ENCODE measurements at places on chromosomes 2 and 18.
A peak's percentile ranks its signal among the peaks of the same experiment; 100 is the strongest.

- no peak for DNase-seq
These were observed 22.2 kb downstream of the KCNG2 start for GRCh38 chr18:79819968-79820351.

GRCh38 chr18:3340682-3341097 lies 78.8 kb downstream of the MYL12B start:
- no peak for DNase-seq

DNA sequence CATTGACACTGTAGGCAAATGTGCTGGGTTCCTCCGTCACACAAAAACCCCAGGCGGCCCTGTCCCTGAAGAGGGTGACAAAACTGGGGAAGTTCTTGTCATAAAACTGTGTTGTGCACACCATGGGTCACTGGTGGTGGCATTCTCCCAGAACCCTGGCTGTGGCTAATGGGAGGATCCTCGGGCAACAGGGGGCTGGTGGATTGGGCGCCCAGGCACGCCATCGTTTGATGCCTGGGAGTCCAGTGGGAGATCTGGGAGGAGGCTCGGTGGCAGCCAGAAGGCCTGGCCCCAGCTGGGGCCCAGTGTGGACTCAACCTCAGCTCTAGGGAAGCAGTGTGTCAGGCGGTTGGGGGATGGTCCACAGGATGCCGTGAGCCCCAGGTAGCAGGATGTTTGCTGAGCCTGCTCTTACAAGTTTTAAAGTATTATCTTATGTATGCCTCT lies 140.7 kb downstream of the ACOXL start:
- no peak for DNase-seq

DNA sequence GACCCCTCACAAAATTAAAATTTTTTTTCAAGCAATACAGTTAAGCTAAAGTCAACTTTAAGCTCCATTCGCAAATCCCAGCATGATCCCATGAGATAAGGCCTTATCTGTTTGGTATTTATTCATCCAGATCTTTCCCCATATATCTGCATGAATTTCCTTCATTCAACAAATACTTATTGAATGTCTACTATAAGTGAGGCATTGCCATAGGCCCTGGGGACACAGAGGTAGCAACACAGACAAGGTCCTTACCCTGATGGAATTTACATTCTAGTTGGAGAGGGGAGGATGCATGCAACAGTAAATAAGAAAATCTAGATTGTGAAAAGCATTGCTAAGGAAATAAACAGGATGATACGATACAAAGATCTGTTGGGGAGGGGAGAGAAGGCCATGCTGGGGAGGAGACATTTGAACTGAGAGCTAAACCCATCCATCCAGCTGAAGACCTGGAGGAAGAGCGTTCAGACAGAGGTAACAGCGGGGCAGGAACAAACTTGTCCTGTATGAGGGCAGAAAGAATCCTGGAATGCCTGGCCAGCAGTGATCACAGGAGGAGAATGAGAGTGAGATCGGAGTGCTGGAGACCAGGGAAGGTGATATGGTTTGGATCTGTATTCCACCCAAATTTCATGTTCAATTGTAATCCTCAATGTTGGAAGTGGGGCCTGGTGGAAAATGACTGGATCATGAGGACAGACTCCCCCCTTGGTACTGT lies 71.6 kb downstream of the SDC1 start:
- DNase-seq = no peak

GRCh38 chr18:58898010-58898799 lies 33.5 kb downstream of the ZNF532 start:
- no peak for DNase-seq

- DNase-seq = no peak
These were observed 328.0 kb upstream of the HS6ST1 start for GRCh38 chr2:128646691-128647090.

GRCh38 chr2:27086724-27087593 lies at the start of gene KHK:
Gene KHK (plus strand): TSS chr2:27086772. CDS start chr2:27087260, 488 bp downstream.
- no peak for DNase-seq

DNA sequence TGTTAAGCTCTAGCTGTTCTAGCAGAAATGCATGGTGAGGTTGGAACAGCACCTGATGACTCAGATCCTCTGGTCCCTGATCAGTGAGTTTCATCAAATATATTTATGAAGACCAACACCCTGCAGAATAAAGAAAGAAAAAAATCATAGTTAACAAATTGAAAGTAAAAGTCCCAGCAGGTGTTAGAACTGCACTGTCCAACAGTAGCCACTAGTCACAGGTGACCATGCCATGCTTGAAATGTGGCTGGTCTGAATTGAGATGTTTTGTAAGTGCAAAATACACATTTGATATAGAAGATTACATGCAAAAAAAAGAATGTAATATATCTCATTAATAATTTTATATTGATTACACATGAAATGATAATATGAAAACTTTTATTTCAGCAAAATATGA lies 1010.7 kb upstream of the ZEB2 start:
- DNase-seq = no peak

DNA sequence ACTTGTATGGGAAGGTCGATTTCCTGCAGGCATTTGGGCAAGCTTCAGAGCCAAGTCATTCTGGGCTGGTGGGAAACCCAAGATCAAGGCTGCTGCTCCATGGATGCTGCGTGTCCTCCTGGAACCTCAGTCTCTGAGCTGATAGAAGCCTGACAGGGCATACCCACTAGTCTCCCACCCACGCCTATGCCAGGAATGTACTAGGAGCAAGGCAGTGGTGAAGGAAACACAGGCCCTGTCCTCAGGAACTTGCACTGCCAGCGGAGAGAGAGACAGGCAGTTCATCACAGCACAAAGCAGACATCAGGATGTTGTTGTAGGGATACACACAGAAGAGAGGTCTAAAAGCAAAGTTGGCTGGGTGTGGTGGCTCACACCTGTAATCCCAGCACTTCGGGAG lies 84.2 kb downstream of the PLB1 start:
- DNase-seq = no peak

DNA sequence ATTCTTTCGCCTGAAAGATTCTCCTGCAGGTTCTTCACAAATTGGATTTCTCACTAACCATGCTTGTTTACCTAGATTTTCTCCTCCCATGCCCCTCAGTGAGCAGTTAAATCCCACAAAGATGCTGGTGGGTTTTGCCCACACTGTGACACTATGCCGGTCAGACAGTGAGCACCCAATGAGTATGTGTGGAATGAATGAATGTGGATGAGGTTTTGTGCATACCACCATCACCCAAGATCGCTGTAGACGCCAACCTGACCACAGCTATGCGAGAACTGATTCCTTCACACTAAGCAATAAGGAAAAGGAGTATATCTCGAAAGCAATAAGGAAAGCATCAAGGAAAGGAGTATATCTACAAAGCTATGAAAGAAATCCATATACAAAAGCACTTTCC lies 116.7 kb downstream of the PID1 start:
- DNase-seq = no peak

DNA sequence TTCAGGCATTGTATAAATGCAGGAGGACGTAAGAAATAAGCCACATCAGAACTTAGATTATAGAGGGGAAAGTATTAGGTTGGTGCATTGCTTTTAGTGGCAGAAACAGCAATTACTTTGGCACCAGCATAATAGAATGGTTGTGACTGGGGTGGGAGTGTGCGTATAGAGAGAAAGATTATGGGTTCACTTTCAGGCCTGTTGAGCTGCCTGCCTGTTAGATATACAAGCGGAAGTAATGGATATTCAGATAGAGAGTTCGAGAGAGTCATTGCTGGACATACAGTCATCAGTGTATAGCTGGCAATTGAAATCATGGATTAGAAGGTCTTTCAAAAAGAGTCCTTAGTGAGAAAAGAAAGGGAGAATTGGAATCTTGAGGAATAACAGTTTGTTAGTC lies 139.2 kb upstream of the MYO3B start:
- no peak for DNase-seq

DNA sequence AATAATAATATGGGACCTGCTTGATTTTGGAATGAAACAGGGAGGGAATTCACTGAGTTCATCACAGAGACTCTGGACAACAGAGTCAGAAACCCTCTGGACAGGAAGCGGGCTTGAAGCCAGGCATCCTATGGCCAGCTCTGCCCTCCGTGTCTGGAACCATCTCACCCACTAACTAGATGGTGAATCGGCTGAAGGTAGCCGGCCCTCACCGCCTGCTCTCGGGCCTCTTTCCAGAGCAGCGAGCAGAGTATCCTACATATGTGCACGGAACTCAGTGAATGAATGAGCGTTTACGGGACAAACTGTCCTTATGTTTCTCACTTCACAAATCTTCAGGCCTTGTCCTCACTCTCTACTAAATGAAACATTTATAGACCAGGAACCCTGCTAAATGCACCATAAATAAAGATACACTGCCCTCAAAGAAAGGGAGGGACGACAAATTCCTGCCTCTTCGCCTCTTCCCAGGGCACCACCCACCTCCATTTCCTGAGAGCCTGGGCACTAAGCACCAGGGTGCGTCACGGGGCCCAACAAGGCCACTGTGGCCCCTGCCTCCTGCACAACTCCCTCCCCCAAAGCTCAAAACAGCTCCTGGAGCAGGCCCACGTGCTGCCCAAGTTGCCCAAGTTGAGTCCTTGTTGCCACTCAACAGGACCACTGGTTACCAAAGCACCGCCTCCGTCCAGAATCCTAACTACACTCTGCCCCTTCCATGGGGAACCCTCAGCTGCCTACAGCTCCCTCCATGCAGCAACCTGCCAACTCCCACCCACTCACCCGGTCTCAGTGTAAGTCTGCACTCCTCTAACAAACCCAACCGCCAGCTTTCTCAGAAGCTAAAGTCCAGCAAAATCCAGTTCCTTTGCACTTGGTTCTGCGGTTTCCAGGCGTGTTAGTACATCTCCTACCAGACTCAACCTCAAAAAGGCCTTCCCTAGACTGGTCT lies 1.7 kb downstream of the TBC1D8 start:
- no peak for DNase-seq

DNA sequence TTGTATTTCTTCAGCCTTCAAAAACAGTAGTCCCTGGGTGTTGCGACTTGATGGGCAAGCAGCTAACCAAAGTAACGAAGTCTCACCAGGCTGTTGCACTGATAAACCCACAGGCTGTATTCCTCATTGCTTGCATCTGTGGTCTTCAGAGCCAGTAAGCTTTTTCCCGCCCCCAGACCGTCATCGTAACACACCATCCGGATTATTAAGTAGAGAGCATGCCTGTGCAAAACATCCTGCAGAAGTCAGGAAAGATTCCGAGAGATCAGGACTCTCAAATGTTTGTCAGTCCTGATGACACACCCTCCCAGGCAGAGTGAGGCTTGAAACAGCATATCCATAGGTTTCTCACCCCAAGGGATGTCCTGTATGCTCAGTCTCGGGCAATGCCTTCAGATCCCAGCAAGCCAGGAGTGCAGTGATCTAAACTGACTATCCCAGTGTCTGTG lies 15.9 kb downstream of the ITGB1BP1 start:
- DNase-seq = no peak

DNA sequence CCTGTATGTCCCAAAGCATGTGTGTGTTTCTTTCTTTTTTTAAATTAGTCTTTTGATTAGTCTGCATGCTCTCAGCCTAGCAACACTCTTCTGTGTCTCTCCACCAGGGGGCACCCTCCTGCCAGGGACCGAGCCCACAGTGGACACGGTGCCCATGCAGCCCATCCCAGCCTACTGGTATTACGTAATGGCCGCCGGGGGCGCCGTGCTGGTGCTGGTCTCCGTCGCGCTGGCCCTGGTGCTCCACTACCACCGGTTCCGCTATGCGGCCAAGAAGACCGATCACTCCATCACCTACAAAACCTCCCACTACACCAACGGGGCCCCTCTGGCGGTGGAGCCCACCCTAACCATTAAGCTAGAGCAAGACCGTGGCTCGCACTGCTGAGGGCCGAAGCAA lies 93.8 kb downstream of the NRP2 start:
- peak; percentile 22 for DNase-seq

DNA sequence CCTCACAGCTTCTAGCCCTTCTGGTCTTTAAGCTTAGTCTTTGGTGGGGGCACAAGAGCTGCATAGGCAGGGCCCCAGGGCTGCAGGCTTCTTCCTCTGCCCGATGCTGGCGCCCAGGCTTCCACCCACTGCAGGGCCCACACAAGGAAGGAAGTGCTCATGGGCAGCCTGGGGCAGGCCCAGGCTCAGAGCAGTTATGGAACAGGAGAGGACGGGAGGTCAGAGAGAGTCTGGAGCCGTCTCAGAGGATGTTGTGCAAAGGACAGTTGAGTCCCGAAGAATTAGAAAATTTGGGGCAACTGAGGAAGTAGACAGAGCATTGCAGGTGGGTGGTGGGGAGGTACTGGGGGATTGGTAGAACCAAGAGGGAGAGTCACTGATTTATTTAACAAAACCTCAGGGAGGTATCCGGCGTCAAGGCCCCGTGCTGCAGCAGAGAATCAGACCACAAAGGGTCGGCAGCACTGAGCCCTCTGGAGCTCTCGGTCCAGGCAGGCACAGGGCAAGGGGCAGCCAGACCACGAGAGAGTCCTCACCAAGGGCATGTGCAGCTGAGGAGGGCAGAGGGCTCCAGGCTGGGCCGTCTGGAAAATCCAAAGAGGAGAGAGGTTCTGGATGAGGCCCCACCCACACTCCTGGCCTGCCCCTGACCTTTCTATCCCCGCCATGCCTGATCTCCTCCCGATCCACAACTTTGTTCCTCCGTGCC lies 110.8 kb upstream of the GLI2 start:
- DNase-seq = no peak

GRCh38 chr2:114316532-114317300 lies 125.7 kb upstream of the DPP10 start:
- no peak for DNase-seq

DNA sequence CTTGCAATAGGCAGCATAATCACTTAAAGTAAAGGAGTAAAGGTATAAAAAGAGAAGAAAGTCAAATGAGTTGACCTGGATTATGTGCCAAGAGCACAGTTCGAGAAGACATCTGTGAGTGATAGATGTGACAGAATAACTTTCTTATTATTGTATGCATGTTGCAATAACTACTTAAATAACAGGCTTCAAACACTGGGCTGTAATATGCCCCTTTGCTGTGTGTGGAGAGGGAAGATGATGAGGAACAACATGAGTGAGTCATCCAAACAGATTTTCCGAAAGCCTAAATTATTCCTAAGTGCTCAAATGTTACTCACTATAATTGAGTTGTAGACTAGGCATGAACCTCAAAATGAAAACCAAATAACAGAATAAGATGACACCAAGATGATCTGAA lies 328.1 kb downstream of the EXOC6B start:
- DNase-seq = no peak

DNA sequence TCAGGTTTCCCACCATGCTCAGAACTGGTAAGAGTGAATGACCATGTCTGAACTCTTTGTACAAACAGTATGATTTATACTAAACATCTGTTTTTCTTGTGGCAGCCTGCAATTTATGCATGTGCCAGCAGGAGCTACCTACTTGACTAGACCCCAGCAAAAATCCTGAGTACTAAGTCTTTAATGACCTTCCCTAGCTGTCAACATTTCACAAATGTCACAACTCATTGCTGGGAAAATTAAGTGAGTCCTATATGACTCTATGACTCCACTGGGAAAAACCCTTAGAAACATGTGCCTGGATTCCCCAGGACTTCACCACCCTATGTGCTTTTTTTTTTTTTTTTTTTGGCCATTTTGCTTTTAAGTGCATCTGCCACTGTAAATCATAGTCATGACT lies 1225.8 kb downstream of the SUCLG1 start:
- no peak for DNase-seq

- no peak for DNase-seq
These were observed 517.0 kb downstream of the NRXN1 start for GRCh38 chr2:50514901-50515300.

Data from stimulated activated CD4-positive, alpha-beta T cell treated with anti-CD3 and anti-CD28 coated beads, TNF-alpha, amount 100 ng/mL, for 48 hours (primary cell).